ENCODE measurements at places on chromosomes 1 and 21. TPM values are rescaled to one million over a fixed set of nuclear protein-coding genes. Genes with fewer than 3 reads are reported as not detected.

Gene BGLAP
- total RNA-seq, result 0.11 TPM

Gene ADAM30
- total RNA-seq, result not detected

Gene FCER1G
- total RNA-seq, result not detected

Gene CELA2A
- total RNA-seq, result not detected

Gene TSPAN1
- 0.22 TPM for total RNA-seq

Gene NOS1AP
- total RNA-seq, result 0.44 TPM

Gene CFHR5
- total RNA-seq, result not detected

Gene FHAD1
- total RNA-seq, result 0.55 TPM

Gene LCK
- total RNA-seq, result not detected

Gene SEMA4A
- total RNA-seq, result 1.2 TPM

Gene IGFN1
- 4.6 TPM for total RNA-seq

Gene SYTL1
- 0.11 TPM for total RNA-seq

Gene MMP23B
- total RNA-seq, result 4.7 TPM

Gene F13B
- total RNA-seq, result not detected

Gene SPATA21
- not detected for total RNA-seq

Gene C1QB
- total RNA-seq, result not detected

Gene FMO5
- 0.77 TPM for total RNA-seq

Gene PCAT6
- total RNA-seq, result not detected

Gene CFH
- total RNA-seq, result 62.7 TPM

Gene HPCA
- not detected for total RNA-seq

Gene HNRNPR
- 130 TPM for total RNA-seq

Gene OR10J5
- total RNA-seq, result not detected

Gene KIAA1614
- 6.5 TPM for total RNA-seq

Gene OR2T11
- total RNA-seq, result not detected

Gene GPR61
- 0.25 TPM for total RNA-seq

Gene ANGPTL7
- total RNA-seq, result 0.33 TPM

Gene HFM1
- 0.87 TPM for total RNA-seq

Gene TNFSF18
- total RNA-seq, result 0.22 TPM

Gene SPRR2E
- not detected for total RNA-seq

Gene AMY1C
- total RNA-seq, result not detected

Gene ERI3
- 38.1 TPM for total RNA-seq

Gene CR1L
- not detected for total RNA-seq

Gene SLC6A17
- 2.4 TPM for total RNA-seq

Gene GORAB
- 19.7 TPM for total RNA-seq

Gene RNF186
- 0.12 TPM for total RNA-seq

Gene HRNR
- not detected for total RNA-seq

Gene MORN1
- total RNA-seq, result 13.7 TPM

Gene NCMAP
- total RNA-seq, result not detected

Gene SAMD13
- 0.25 TPM for total RNA-seq

Gene SAMSN1
- not detected for total RNA-seq

Gene TNNT2
- total RNA-seq, result 0.11 TPM

Gene ST6GALNAC3
- total RNA-seq, result 0.44 TPM

Gene UBL4B
- not detected for total RNA-seq

Gene LHX8
- not detected for total RNA-seq
